Substantia nigra (tissue), 51 donors: ENCODE measurements at places on chromosomes 4 and X.

- no peak for DNase-seq
Observed at GRCh38 chr4:113303315-113303714, 253.9 kb downstream of the ANK2 start.

- no peak for DNase-seq
Observed at GRCh38 chr4:117063961-117064696, 21.2 kb downstream of the TRAM1L1 start.

- DNase-seq, result no peak
Observed at GRCh38 chr4:160835789-160836188, 1328.0 kb downstream of the FSTL5 start.

DNA sequence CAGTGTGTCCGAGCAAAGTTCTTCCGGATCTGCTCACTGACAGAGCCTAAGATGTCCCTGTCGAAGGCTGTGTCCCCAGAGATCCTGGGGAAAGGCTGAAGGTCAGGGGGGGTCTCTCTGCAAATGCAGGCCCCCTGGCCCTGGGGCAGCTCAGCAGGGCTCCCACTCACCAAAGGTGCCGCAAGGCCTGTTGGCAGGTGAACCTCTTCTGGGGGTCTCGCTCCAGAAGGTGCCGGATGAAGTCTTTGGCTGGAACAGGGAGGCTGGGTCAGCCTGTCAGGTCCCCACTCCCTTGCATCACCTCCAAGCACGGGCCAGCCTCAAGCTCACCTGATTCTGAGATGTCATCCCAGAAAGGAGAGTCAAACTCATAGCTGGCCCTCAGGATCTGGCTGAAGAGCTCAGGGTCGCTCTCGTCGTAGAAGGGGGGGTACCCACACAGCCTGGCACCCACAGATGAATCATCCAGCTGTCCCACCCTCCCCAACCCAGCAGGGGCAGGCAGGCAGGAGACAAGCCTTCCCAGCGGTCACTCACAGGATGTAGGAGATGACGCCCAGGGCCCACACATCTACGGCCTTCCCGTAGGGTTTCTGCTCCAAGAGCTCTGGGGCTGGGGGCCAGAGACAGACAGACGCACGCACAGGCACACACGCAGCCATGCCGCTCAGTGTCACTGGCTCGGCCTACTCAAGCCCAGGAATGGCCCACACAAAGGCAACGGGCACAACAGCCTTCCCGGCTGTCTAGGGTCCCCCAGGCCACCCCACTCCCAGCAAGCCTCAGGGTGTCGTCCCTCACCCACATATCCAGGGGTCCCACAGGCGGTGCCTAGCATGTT is 2.6 kb downstream of the PNCK start:
- no peak for DNase-seq
